ENCODE measurements at places on chromosomes 6 and 20. TPM values are rescaled to one million over a fixed set of nuclear protein-coding genes. Genes with fewer than 3 reads are reported as not detected.

DNA sequence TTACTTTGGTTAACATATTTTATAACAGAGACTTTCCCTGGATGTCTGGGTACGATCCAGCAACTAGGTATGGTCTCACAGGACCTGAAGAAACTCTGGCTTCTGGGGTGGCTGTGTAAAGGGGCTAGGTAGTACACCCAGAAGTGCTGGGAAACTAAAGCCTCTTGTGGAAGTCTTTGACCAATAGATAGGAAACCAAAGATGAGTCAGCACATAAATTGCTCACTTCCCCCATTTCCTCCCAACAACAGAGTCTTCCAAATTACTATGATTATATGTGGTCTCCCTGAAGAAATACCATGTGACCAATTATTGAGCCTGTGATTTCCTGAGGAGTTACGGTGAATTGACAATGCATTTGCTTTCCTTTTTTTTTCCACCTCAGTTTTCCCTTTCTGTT lies 26.8 kb upstream of the TBX18 start:
- DNase-seq: no peak

GRCh38 chr6:4518506-4518905 lies 257.7 kb upstream of the CDYL start:
- no peak for DNase-seq

- no peak for DNase-seq
Observed at GRCh38 chr20:31587545-31588389, 17.3 kb upstream of the ID1 start.

GRCh38 chr6:3870528-3870925 lies 21.4 kb downstream of the FAM50B start:
- no peak for DNase-seq

GRCh38 chr20:21262812-21263211 lies 40.3 kb upstream of the XRN2 start:
- no peak for DNase-seq

DNA sequence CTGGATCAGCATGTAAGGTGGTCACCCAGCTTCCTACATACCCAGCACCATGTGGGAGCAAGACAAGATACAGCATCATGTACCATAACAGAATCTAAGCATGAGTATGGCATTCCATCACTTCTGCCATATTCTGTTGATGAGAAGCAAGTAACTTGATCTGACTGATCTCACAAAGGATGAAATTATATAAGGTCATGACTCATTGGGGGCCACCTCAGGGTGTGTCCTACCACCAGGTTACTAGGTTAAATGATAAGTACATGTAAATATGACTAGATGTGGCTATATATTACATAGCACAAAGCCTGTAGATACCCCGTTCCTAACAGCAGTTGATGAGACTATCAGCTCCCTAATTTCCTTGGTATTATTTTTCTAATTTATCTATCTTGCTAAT lies 213.1 kb downstream of the DOK5 start:
- DNase-seq: no peak

DNA sequence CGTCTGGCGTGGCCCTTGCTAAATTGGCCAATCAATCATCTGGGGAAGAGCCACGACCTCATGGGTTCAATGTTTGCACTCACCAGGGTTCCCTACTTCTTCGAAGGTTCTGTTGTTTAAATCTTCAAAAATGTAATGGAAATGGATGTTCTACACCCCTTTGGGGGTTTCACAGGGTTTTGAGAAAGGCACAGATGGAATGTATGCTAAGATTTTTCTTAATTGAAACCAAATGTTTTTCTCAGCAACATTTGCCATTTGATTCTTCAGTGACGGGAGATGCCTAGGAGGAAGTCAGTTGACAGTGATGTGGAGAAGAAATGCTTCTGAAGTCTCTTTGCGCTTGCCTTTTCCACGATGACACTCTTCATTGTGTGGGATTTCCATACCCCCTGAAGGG lies 312.3 kb downstream of the ESR1 start:
- no peak for DNase-seq

DNA sequence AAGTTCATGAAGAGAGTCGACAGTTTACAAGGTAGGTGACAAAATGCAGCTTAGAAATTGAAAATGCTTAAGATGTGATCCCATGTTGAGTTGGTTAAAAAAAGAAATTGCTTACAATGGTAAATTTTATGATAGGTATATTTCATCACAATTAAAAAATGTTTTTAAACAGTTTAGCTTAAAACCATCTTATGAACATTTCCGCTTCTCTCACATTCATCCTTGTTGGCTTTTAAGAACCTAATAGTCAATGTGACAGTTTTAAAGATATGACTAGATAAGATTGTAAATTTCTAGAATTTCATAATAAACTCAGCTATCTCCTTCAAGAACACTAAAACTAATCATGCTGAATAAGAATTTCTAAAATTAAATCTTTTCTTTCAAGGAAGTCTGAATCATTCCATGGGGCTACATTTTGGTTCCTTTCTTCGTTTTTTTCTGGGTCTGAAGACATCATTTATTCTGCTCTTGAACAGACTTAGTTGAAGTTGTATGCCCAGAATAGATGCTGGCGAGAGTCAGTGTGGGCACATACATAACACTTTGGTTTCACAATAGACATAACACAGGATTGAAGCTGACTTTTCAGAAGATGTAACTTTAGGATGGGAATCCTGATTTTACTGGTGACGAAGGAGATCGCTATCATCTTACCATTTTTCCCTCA lies 35.9 kb upstream of the LTV1 start:
- no peak for DNase-seq

- DNase-seq: no peak
Observed at GRCh38 chr6:143539734-143540133, 28.2 kb upstream of the FUCA2 start.

DNA sequence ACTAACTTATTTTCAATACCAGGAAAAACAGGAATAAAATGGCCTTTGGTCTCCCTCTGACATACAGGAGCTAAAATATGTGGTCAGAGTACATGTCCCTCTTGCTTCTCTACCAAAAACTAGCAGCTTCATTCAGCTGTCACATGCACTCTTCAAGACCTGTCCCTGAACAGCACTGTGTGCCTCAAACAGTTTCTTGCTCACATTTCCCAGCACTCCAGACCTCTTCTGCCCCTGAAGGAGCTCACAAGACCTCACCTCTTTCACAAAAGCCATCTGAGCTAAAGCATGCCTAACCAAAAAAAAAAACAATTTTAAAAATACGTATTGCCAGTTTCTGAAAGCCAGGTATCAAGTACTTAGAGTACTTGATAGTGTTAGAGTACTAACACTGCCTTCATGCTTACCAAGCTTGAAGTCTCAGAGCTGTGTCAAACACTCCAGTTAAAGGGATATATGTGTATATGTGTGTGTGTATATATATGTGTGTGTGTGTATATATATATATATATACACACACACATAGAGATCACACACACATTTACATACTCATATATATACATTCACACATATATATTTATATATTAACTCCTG lies 148.3 kb upstream of the POU3F2 start:
- peak; percentile 4 for DNase-seq

GRCh38 chr20:37727957-37728634 lies 34.3 kb downstream of the CTNNBL1 start:
- DNase-seq: no peak

DNA sequence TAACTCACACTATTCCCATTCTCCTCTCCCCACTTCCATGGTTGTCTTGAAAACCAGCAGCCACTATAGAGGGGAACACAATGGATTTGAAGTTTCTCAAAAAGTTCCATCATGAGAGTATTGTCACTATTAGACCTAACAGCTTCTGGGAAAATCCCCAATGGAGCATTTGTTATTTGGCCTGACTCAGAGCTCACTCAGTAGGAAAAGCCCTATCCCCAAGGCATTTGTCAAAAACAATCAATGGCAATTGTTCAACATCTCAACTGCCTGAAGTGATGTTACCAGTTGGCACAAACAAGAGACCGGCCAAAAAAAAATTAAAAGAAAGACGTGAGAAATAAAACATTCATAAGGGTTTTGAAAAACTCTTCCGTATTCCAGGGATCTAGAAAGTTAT lies 98.8 kb downstream of the MYLK4 start:
- no peak for DNase-seq

DNA sequence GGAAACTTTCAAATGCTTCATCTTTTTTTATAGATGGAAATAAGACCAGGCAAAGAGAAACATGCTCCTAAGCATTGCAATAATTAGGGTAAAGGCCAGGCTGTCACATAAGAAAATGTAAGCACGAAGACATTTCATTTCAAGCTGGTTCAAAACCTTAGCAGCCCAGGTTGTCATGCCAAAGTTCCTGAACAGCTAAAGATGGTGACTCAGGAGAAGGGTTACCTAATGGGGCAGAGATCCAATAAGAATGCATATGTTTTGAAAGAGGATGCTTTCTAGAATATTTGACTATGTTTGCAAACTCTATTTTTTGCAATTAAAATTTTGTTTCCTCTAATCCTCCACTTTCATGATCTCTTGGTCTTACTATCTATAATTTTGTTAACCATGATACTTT lies 65.6 kb upstream of the PHACTR2 start:
- no peak for DNase-seq

- no peak for DNase-seq
Observed at GRCh38 chr6:24131751-24132150, 5.7 kb downstream of the NRSN1 start.

DNA sequence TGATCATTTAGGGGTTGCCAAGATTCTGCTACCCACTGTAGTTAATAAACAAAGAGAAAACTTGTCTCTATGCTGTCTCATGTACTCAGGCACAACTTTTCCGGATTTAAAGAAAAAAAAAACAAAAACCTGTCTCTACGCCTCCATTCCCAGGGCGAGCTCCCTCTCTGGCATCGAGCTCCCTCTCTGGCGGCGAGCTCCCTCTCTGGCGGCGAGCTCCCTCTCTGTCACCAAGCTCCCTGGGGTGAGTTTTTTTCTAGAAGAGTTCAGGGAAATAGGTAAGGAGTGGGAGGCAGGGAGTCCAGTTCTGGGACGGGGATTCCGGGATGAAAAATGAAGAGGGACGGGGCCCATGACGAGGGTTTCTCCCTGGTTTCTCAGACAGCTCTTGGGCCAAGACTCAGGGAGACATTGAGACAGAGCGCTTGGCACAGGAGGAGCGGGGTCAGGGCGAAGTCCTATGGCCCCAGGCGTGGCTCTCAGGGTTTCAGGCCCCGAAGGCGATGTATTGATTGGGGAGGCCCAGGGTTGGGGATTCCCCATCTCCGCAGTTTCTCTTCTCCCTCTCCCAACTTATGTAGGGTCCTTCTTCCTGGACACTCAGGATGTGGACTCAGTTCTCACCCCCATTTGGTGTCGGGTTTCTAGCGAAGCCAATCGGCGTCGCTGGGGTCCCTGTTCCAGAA lies 16.5 kb upstream of the HLA-A start:
- DNase-seq: peak; percentile 37

DNA sequence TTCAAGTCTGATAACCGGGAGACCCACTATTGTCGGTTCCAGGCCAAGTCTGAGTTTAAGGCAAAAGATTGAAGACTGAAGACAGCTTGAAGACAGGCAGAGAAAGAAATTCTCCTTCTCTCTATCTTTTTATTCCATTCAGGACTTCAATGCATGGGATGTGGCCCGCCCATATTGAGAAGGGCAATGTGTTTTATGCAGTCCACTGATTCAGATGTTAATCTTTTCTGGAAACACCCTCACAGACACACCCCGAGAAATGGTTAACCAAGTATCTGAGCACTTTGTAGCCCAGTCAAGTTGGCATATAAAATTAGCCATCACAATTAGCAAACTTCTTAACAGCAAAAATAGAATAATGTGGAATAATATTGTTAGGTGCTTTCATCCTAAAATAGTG lies 75.5 kb upstream of the FABP7 start:
- no peak for DNase-seq

DNA sequence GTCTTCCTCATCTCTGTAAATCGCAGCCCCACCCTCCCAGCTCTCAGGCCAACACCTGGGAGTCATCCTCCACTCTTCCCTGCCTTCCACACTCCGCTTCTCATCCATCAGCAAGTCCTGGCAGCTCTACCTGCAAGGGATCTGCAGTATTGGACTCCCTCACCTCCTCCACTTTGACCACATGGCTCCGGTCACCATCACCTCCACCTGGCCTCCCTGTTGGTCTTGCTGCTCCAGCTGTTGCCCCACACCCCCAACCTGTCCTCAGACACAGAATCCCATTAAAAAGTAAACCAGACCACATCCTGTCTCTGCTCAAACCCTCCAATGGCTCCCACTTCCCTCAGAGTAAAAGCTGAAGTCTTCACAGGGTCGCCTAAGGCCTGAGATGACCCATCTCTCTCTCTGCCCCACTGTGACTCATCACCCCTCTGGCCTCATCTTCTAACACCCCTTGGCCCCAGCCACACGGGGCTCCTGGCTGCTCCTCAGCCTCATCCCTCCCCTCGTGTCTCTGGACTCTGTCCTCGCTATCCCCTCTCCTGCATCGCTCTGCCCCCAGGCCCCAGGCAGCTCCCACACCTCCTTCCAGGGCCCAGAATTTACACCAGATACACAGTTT lies 185.1 kb upstream of the SULF2 start:
- no peak for DNase-seq

GRCh38 chr6:50829898-50830444 lies 11.3 kb downstream of the TFAP2B start:
- DNase-seq: no peak

GRCh38 chr6:156662025-156662445 lies 115.1 kb upstream of the ARID1B start:
- DNase-seq: no peak

- DNase-seq: no peak
Observed at GRCh38 chr6:35400111-35400510, 52.0 kb upstream of the FANCE start.

DNA sequence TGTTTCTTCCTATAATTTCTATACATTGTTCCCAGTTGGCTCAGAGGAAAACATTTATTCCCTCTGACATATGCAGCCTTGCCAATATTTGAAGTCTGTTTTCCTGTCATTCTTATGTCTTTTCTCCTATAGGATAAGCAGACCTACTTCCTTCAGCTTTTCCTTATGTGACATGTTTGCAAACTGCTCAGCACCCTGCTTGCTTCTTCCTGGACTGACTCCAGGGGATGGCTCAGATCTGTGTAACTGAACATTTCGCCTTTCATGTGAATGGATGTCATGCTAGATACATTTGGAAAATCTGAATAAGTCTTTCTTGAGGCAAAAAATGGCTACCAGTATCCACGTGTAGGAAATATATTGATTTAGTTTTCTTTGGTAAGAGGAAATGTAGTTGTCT lies 113.2 kb downstream of the CARMIL1 start:
- no peak for DNase-seq

GRCh38 chr6:122428781-122429180 lies 29.3 kb downstream of the HSF2 start:
- DNase-seq: no peak

Gene PNPLA1
- polyA plus RNA-seq: 0.15 TPM

Gene EDN1
- 49.9 TPM for polyA plus RNA-seq

Gene TBXT
- polyA plus RNA-seq: not detected

Gene RBBP8NL
- polyA plus RNA-seq: 4.4 TPM

Gene PROKR2
- not detected for polyA plus RNA-seq

Gene C6orf58
- polyA plus RNA-seq: 1.8 TPM

Gene CASP8AP2
- 30.6 TPM for polyA plus RNA-seq

Gene TAAR1
- 0.21 TPM for polyA plus RNA-seq

Gene DEFB132
- not detected for polyA plus RNA-seq

Gene HSPA1B
- 71.0 TPM for polyA plus RNA-seq

Gene ZNF341
- polyA plus RNA-seq: 3.4 TPM

Gene CCDC170
- polyA plus RNA-seq: 2.8 TPM

Gene OR12D3
- not detected for polyA plus RNA-seq

Gene MTCH1
- polyA plus RNA-seq: 128 TPM

Gene POU3F2
- polyA plus RNA-seq: 0.07 TPM

Gene COL12A1
- polyA plus RNA-seq: 26.0 TPM

Gene NHLRC1
- polyA plus RNA-seq: 2.6 TPM

Gene LST1
- polyA plus RNA-seq: 7.1 TPM

Data from right lung (tissue), 10 donors.